NCI-H345 (cell line): ENCODE measurements at places on chromosomes 3 and 15.

DNA sequence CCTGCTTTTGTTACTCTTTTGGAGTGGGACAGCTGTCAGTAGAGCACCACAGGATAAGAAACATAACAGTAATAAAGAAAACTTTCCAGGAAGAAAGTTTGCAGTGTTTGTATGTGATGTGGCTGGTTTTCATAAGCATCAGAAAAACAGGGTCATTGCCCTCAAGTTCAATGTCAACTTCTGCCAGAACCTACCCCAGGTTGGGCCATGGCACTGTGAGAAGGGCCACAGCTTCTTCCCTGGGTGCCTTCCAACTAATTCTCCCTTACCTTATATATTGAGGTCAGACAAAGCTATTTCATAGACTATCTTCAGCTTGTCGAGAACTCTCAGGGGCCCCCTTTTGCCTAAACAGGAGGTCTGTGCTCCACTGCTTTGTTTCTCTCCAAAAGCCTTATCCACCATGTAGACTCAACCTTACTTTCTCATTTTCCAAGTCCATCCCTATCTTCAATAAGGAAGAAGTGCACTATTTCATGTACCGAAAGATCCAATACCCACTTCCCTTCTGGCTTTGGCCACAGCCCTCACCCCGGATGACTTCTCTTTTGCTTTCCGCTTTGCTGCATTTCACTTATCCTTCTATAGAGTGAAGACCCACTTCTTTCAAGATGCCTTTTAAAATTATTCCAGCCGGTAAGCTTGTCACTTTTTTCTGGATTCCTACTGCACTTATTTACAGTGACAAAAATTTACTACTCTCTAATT, 38.2 kb upstream of the PLCL2 start:
- no peak for DNase-seq

- no peak for DNase-seq
Observed at GRCh38 chr15:85354948-85355347, 25.5 kb upstream of the AKAP13 start.

DNA sequence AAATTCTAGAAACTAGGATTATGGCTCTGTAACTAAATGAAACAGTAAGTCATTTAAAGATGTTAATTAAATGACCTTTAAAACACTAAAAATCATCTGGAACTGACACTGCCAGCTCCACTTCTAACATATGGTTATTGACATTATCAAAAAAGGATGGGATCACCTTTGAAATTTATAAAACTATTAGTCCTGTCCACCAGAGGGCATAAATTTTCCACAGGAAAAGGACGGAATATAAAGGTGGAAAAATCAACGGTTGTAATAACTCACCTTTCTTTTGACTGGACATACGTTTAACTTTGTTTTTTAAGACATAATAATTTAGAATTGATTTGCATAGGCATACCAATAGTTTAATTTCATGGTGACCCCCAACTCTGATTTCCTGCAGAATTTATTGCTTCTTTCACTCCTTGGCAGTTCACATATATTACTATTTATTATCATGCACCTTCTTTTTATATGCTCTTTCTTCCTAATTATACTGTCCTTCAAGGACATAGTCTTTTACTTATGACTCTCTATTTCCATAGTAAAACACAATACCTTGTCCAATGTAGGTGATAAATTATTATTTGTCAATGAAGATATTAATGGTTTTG, 345.7 kb downstream of the CADM2 start:
- DNase-seq = no peak

- no peak for DNase-seq
Observed at GRCh38 chr15:58553365-58553918, 121.7 kb downstream of the LIPC start.

- no peak for DNase-seq
Observed at GRCh38 chr3:178456621-178457285, 79.5 kb upstream of the KCNMB2 start.

DNA sequence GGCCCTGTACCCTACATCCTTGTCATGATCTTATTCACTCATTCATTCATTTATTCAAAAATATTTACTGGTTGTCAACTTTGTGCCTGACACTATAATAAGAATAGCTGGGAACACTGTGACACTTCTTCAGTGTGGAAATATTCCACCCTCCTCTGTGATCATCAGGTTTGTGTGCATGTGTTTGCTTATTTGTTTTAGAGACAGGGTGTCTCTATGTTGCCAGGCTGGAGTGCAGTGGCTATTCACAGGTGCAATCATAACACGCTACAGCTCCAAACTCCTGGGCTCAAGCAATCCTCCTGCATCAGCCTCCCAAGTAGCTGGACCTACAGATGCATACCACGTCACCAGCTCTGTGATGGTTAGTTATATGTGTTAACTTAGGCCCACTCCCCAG, 50.0 kb upstream of the PLCL2 start:
- no peak for DNase-seq

DNA sequence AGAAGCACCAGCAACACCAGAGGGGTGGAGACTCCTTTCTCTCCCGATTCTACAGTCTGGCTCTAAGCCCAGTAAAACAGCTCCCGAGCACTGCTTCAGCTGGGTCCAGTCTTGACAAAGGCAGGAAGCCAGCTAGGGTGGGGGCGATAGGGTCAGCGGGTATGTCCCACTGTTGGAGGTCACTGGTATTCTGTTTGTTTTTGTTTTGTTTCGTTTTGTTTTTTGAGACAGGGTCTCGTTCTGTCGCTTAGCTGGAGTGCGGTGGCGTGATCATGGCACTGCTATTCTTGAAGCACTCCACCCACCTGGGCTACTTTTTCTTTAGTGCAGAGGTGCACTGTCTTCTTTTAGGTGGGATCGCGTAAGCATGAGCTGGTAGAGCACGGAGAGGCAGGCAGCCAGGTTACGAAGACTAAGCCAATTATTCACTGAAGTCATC, 16.3 kb downstream of the GCSAM start:
- DNase-seq = no peak

DNA sequence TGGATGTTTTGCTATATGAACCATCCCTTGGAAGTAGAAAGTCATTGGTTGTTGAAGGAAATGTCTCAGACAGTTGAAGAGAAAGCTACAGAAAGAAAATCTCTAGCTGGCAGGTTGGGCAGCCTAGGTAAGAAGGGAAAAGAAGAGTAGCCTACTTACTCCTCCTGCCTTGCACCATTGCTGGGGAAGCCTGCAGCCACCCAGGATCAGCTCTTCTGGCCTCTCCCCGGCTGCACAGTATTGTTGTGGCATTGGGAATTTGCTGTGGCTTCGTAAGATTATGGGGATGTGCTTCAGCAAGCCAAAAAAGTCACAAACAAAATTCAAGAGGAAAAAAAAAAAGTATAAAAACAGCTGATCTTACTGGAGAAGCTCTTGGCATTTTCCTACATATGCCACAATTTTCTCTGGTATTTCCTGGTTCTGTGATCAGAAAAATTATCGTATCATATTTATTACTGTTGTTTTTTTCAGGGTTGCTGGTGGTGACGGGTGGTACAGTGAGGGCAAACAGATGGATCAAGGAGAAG, 154.2 kb downstream of the TIGIT start:
- no peak for DNase-seq

DNA sequence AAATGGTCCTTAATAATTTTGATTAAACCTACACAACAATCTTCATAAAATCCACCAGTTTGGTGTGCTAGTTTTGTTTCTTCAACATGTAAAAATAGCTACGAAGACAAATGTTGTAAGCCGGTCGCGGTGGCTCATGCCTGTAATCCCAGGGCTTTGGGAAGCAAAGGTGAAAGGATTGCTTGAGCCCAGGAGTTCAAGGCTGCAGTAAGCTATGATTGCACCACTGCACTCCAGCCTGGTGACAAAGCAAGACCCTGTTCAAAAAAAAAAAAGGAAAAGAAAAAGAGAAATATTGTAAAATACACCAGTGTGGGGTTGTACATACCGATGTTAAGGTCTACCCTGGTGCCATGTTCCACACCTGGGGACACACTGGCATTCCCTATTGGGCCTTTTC, 75.1 kb downstream of the LDHAL6B start:
- DNase-seq = no peak

DNA sequence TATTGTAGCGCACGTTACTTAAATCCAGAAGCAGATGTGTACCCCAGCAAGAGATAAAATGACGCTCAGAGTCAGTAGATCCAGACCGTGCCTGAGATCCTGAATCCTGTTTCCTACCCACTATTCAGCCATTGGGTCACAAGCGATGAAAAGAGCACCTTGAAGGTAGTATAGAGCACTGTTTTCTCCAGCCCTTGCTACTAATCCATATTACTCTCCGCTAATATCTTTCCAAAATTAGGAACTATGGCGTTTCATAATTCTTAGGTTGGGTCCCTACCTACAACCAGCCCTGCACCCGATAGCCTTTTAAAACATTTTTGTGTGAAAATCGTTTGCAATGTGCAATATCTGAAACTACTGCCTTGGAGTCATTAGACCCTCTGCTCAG, 596 bp downstream of the BTD start:
- no peak for DNase-seq

GRCh38 chr3:78871048-78871447, 896.8 kb downstream of the ROBO1 start:
- DNase-seq = no peak

DNA sequence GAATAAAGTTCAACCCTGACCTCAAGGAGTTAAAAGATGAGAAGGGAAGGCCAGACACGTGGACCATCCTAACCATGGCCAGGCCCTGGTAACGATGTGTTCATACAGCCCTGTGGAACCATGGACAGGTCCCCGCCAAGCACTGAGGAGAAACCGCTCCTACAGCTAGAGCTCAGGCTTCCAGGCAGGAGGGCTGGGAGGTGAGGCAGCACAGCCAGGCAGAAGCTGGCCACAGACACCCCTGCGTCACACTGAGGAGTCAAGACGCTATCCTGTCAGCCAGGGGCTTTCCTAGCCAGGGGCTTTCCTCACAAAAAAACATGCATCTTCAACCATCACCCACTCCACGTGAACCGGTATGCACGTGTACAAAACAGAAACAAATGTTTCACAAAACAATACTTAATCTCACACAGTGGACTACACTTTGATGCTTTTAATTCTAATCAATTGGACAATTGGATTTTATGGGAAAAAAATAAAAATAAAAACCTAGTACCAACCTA, 73.2 kb downstream of the TBC1D2B start:
- no peak for DNase-seq

GRCh38 chr3:3615533-3615932, 183.7 kb upstream of the LRRN1 start:
- no peak for DNase-seq

DNA sequence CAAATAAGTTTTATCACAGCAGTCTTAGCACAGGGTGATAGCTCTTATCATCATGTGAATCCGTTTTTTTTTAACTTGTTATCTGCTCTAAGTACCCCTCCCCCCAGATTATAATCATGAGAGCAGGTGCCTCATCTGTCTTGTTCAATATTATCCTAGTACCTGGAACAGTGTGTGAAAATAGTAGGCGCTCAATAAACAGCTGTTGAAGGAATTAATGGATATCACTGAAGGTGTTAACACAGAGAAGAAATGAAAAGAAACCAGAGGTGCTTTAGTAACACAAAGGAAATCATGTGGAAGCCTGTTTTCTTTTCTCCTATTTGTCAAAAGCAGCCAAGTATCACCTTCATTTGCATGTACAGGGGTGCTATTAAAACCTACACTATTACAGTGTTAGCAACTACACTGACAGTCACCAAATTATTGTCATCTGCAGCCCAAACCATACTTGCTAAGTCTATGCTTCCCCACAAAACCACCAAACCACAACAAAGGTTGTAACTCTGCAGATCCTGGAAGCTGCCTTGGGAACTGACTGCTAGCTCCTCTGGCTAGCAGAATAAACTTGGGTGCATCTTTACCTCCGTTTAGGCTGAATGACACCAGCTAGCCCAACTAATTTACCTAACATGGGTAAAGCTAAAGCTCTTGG, 2.9 kb downstream of the XPC start:
- no peak for DNase-seq

GRCh38 chr3:49158103-49158709, 7.9 kb downstream of the CCDC71 start:
- no peak for DNase-seq

DNA sequence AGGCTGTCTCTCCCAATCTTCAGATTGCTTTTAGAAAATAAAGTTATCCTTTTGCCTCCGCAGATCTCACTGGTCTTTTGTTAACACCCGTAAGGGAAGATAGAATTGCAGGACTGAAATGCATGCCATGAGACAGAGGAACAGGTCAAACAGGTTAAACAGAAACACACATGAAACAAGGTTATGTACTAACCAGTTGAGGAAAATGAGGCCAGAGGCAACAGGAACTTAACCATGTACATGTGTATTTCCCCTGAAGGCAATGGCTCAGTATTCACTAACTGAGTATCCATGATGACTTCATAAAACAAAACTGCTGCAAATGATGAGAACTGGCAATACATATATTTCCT, 169.1 kb upstream of the NSMCE3 start:
- no peak for DNase-seq

DNA sequence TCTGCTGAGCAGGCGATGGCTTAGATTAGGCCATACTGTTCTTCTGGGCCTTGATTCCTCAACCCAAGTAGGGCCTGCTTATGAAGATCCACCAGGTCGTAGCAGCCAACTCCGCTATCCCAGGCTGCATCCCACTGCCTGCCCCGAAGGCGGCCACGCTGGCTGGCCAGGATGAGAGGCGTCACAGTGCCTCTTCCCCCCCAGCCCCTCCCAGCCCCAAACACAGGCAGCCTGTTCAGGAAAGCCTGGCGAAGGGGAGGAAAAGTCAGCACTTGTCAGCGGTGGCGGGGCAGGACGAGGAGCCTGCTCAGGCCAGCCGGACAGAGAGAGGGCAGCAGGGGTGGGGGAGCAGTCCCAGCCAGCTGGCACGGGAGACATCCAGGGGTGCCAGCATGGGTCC, 11.2 kb downstream of the PTH1R start:
- DNase-seq = no peak

DNA sequence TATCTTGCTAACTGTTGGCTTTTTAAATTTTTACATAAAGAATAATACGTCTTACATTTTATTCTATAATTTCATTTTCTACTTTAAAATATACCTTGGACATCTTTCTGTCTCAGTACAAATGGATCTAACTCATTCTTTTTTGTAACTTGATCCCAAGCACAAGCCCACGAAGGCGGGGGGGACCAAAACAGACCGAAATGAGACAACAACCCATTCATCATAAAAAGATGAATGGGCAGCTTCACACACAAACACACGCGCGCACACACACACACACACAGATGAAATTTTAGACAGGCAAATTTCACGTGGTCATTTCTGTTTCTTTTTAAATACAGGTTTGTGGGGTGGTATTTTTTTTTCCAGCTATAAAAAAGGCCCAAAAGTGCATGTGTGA, 271.3 kb upstream of the TOPAZ1 start:
- no peak for DNase-seq

DNA sequence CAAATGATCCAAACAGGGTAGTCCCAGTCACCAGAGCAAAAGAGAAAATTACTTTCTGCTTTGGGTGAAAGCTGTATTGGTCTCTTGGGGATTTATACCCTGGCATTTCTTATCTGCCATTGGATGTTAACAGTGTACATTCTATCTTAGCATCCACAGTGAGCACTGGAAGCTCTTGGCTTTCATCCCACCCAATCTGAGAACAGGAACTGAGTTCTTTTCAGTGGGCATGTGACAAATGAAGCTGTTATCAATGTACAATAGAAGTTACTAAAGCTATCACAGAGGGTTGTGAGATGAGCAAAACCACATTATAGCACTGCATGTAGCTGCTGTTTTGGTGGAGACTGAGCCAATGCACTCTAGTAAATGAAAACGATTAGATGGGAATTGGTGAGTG, 300.7 kb downstream of the TUSC7 start:
- no peak for DNase-seq

GRCh38 chr15:31216215-31216911, 110.3 kb upstream of the KLF13 start:
- peak; percentile 35 for DNase-seq
